Activated T-cell treated with anti-CD3 and anti-CD28 coated beads, Interleukin-2, amount 50 U/mL, for 24 hours (primary cell): ENCODE measurements at places on chromosomes 7 and 10.
A peak's percentile ranks its signal among the peaks of the same experiment; 100 is the strongest.

- no peak for DNase-seq
- no peaks in the 10 kb centered on the region for H3K36me3 ChIP-seq
- H3K27me3 ChIP-seq, result peaks cover 49% of the 10 kb centered on the region
- no peak overlapping the region for H3K27ac ChIP-seq
Observed at GRCh38 chr7:131674131-131674530, 117.7 kb upstream of the PODXL start.

GRCh38 chr7:4998910-4999309 lies 39.9 kb upstream of the MMD2 start:
- no peak overlapping the region for H3K4me3 ChIP-seq
- peaks cover 13% of the 10 kb centered on the region for H3K4me1 ChIP-seq
- peaks cover 89% of the 10 kb centered on the region for H3K36me3 ChIP-seq
- DNase-seq, result no peak
- H3K27ac ChIP-seq, result peak overlapping the region; percentile 60
- H3K27me3 ChIP-seq, result no peaks in the 10 kb centered on the region

DNA sequence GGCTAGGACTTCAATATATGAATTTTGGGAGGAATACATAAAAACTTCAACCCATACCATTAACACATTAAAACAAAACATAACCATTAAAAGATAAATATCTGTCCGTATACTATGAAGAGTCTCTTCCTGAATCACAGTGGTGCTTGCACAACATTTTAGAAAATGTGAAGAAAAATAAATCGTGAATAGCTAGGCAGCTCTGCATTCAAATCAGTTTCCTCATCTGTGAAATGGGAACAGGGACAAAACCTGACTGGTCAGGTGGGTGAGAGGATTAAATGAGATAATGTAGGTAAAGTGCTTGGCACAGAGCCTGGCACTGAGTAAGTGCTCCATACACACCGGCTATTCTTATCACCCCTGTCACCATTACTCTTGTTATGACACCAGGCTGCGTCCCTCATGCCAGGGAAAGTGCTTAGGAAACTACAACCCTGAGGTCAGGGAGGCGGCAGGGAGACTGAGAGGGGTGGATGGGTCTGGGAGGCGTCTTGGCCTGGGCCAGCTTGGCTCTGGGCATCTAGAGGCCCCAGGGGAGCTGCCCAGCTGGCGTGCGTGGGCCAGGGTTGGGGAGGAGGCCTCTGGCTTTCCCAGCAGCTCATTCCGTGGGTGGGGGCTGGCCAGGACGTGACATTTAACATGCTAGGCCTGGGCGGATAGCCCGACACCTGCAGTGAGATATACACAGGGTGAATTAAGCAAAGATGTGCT lies 78.3 kb downstream of the SH3PXD2A start:
- no peak overlapping the region for H3K4me3 ChIP-seq
- DNase-seq, result no peak
- H3K27ac ChIP-seq, result no peak overlapping the region
- H3K27me3 ChIP-seq, result no peaks in the 10 kb centered on the region
- peaks cover 8% of the 10 kb centered on the region for H3K4me1 ChIP-seq
- no peaks in the 10 kb centered on the region for H3K36me3 ChIP-seq

DNA sequence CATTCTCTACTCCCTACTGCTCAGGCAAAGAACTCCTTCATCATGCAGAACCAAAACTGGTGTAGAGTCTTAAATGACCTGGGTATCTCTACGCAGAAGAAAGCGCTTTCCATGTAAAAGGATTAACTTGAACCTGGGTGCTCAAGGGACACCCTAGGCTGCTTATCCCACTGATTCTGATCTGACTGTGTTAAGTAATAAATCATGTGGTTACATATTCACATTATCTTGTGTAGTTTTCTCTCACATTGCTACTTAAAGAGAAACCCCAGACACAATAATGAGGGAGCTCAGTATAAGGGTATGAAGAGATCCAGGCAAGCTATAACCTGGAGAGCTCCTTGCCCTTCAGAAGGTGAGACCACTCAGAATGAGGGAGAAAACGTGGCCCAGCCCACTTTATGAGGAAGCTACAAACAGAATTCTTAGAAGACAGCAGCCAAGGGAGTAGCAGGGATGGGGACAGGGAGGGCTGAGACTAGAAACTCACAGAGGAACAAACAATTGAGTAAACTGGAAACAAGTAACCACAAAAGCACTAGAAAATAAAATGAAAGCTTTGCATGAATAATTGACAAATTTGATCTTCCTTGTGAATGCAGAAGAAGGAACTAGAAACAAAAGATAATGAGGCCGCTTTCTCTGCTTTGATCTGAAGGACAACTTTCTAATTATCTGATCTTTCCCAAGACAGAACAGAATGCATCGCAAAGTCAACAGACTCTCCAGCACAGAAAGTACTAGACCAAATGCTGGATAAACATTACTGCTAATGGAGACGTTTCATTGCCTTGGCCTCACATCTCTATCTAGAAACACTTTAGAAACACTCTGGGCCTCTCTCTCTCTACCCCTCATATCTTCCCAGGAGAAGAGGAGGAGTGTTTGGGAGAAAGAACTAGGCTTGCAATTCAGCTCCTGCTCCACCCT lies 76.1 kb downstream of the LRRC17 start:
- DNase-seq, result no peak
- no peak overlapping the region for H3K27ac ChIP-seq
- peaks cover 4% of the 10 kb centered on the region for H3K4me1 ChIP-seq
- no peak overlapping the region for H3K4me3 ChIP-seq
- no peaks in the 10 kb centered on the region for H3K36me3 ChIP-seq
